ENCODE measurements at places on chromosomes 7 and 10.

- no peak for DNase-seq
Measured at GRCh38 chr7:1087952-1088920, at the start of gene GPER1. Gene GPER1 (plus strand): TSS chr7:1088113. CDS start chr7:1091729, 3,616 bp downstream.

- no peak for DNase-seq
Measured at GRCh38 chr7:57404343-57404966, 45.5 kb upstream of the ZNF716 start.

DNA sequence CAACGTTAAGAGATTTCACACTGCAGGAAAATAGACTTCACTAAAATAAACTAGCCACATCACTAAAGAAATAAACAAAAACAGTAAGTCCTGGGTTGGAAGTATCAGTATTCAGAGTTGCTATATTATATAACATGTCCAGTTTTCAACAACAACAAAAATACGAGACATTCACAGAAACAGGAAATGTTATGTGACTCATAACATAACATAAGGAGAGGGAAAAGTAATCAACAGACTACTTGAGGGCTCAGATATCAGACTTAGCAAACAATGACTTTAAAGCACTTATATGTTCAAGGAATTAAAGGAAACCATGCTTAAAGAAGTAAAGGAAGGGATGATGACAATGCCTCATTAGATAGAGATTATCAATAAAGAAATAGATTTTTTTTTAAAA is 73.5 kb upstream of the MKLN1 start:
- DNase-seq: no peak

GRCh38 chr10:69495666-69496065 is 44.4 kb downstream of the TSPAN15 start:
- DNase-seq: no peak

DNA sequence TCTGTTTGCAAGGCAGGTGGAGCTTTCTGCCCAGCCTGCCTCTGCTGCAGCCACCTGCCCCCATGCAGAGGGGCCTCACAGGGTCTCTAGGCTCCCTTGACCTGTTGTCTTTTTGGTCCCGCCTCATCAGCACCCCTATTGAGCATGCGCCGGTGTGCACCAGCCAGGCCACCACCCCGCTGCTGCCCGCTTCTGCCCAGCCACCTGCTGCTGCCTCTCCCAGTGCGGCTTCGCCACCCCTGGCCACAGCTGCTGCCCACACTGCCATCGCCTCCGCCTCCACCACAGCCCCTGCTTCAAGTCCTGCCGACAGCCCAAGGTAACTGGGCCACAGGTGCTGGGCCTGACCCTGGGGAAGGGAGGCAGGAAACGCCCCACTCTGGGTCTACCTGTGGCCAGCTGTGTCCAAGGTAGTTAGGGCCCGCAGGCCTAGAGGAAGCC is 38.1 kb downstream of the LDB3 start:
- no peak for DNase-seq

- DNase-seq: no peak
Measured at GRCh38 chr10:50388181-50388580, 136.9 kb upstream of the ASAH2 start.

GRCh38 chr7:76300166-76300731 is 2.2 kb upstream of the HSPB1 start:
- DNase-seq: no peak

- DNase-seq: no peak
Measured at GRCh38 chr10:6507311-6507710, 72.8 kb downstream of the PRKCQ start.

Measured in NCI-H1048 (cell line).